Stimulated activated CD4-positive, alpha-beta T cell treated with anti-CD3 and anti-CD28 coated beads, Interleukin-1b, Interleukin-23, amount 100 ng/mL, for 1 hour (primary cell): ENCODE measurements at places on chromosomes 1 and 21.

- no peak for DNase-seq
Measured at GRCh38 chr1:201593200-201593921, 54.4 kb downstream of the NAV1 start.

DNA sequence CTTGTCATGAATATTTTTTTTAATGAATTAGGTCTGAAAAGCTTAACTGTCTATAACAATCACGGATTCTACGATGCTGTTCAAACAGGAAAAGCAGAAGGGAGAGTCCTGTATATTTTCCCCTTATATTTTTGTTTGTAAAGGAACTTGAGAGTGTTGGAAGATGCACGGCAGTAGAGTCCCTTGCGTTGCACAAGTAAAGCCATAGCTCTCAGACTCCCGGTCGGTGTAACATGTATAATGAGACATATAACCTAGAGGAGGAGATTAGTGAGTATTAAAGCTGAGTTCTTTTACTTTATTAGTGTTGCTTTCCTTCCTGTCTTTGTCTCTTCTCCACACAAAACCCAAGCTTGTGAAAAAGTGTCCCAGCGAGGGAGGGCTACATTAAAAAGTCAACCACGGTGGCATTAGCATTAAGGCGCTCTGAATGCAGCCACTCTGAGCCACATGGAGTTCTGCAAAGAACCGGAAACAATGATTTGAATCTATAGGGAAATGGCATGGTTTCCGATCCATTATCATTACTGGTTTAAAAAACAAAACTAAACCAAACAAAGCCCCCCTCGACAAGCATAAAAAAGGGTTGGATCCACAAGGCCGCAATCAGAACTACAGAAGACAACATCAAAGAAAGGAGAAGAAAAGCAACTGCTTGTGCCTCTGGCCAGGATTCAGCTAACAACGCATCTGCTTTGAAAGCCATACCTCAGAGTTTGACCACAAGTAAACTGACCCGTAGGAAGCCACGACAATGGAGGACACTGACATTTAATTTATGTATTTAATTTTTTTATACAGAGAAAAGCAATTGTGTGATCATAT, 356.8 kb downstream of the LMO4 start:
- DNase-seq: no peak

- no peak for DNase-seq
Measured at GRCh38 chr1:155717041-155717440, 28.1 kb downstream of the DAP3 start.

- DNase-seq: no peak
Measured at GRCh38 chr1:177077006-177077405, 87.5 kb downstream of the ASTN1 start.

GRCh38 chr1:166882893-166883292, 6.8 kb upstream of the TADA1 start:
- DNase-seq: no peak

- DNase-seq: no peak
Measured at GRCh38 chr1:18927082-18927653, 24.8 kb upstream of the ALDH4A1 start.

DNA sequence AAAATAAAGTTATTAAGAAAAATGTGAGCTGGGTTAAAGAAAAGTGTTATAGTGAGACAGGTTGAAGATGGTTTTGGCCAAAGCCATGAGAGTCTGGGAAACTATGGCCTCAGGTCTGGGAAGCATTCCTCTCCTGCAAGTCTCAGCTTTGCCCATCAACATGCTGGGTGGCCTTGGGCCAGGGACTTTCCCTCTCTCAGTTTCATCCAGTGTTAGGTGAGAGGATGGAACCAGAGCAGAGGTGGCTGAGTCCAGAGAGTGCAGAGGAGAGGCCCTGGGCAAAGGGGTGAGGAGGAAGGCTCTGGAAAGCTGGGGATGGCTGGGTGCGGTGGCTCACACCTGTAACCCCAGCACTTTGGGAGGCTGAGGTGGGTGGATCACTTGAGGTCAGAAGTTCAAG, 10.5 kb downstream of the PADI2 start:
- DNase-seq: no peak

DNA sequence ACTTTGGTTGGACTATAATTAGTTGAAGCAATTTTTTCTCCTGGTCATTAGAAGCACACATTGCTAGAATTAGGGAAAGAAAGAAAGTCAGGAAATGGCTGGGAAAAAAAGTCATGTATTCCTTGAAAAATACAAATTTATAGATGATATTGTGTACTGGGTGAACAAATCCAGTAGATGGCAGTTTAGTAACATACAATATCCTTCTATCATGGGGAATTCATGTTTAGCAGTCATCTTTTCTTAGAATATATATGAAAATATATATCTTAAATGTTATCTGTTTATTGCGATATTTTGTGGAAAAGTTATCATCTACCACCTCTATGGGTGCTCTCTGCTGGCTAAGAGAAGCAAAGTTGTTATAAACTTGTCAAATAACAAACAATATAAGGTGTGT, 13.1 kb upstream of the ZRANB2 start:
- no peak for DNase-seq

DNA sequence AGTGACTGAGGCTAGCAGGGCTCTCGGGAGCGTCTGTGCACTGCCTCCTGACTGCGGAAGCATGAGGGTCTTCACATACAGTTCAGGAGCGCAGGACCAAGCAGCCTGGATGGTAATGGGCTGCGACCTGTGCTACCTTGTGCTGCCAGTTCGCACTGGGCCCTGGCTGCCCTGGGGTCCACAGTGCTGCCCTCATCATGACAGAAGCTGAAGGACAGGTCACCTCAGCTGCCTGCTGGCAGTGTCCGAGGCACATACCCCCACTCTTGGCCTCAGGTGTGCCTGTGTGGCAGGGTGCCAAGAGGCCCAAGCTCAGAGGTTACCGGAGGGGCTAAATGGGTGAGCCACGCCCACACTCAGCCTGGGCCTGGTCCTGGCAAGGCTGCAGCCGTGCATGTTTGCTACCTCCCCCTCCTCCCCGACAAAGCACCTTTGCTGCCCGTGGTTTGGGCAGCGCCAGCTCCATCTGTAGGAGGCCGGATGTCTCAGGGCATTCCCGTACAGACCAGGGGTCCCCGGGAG, 4.4 kb downstream of the JMJD4 start:
- DNase-seq: no peak

DNA sequence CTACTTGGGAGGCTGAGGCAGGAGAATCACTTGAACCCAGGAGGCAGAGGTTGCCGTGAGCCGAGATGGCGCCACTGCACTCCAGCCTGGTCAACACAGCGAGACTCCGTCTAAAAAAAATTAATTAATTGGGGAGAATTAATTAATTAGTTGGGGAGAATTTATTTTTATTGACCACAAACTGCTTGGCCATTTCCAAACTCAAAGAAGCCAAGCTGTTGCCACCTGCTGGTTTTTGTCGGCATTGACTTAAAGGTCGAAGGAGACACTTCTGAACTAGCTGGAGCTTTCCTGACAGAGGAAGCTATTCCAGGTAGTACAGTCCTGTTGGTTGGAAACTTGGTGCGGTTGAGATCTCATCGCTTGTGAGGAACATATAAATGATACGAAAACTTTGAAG, 13.1 kb downstream of the MAP1LC3C start:
- no peak for DNase-seq

DNA sequence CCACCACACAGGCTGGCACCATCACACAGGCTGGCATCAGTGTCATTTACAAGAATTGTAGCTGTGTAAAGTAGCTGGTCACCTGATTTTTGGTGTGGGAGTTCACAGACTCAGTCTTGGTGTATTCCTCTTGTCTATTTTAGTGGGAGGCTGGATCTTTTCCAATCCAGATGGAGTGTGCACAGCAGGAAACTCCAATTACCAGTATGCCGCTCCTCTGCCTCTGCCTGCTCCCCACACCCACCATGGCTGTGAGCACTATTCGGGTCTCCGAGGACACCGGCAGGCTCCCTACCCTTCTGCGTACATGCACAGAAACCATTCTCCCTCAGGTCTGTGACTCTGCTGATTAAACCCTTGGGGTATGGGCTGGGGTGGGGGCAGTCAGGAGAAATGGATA, 24.2 kb downstream of the TBX19 start:
- no peak for DNase-seq

DNA sequence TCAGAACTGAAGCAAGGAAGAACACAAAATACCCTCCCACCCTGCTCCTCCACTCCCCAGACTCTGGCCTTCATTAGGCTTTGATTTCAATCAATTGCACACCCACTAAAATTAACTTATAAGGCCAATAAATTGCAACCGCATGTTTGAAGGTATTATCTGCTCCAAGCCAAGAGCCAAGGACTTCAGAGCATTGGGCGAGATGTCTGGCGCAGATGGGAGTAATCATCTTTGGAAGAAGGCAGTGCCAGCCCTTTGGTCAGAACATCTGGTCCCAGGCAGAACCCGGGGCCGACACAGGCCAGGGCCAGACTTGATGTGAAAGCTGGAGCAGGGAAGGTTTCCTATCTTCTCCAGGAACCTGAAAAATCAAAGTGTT, 60.0 kb downstream of the SLC66A1 start:
- DNase-seq: no peak

DNA sequence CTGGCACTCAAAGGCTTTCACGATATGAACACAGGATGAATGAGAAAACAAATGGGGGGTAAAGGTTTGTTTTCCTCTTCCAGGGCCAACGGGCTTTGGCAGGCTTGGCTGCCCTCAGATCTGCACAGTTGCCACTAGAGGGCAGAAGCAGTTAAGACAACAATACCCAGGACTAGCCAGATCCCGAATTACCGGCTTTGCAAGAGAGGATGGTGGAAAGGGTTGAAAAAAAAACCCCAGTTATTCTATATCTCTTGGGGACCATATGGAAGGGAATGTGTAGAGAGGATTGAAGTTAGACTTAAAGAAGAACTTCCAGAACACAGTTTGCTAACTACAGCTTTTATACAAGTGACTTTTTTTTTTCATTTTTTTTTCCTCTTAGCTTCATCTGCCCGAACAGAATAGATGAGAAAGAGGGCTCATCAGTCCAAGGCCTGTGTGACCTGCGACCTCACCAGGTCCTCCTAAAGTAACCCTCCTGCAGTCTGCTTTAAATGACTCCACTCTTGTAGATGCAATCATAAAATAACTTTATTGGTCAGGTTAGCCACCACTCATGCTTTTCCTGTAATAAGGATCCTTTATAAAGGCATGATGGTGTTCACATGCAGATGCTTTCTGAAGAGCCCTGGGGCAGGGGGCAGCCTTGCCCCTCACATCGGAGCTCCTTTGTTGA, 10.7 kb downstream of the FMOD start:
- no peak for DNase-seq

DNA sequence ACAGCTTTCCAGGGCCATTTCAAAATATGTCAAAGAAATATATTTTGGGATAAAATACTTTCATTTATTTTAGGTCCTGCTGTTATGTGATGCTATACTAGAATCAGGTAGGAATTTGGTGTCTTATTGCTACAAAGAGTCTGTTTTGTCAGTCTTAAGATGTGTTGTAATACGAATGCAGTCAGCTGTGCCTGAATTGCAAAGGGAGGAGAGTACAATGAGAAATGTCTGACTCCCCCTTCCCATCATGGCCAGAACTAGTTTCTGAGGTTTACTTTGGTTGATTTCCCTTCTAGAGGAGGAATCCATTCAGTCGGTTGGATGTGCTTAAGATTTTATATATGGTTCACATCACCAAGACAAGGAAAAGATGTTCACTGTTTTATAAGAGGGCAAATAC, 75.7 kb upstream of the TNFSF18 start:
- DNase-seq: no peak

DNA sequence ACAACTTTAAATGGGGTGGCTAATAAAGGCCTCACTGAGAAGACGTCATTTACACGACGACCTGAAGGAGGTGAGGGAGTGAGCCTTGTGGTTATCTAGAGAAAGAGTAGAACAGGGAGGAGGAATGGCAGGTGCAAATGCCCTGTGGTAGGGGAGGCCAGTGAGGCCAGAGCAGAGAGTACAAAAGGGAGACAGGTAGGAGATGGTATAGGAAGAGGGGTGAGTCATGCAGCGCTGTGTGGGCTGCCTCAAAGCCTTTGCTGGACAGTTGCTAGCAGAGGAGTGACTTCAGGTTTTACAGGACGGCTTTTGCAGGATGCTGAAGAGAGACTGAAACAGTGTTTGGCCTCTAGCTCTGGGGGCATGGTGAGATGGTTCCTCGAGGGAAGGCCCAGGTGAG, 116.0 kb downstream of the IER5 start:
- DNase-seq: no peak

DNA sequence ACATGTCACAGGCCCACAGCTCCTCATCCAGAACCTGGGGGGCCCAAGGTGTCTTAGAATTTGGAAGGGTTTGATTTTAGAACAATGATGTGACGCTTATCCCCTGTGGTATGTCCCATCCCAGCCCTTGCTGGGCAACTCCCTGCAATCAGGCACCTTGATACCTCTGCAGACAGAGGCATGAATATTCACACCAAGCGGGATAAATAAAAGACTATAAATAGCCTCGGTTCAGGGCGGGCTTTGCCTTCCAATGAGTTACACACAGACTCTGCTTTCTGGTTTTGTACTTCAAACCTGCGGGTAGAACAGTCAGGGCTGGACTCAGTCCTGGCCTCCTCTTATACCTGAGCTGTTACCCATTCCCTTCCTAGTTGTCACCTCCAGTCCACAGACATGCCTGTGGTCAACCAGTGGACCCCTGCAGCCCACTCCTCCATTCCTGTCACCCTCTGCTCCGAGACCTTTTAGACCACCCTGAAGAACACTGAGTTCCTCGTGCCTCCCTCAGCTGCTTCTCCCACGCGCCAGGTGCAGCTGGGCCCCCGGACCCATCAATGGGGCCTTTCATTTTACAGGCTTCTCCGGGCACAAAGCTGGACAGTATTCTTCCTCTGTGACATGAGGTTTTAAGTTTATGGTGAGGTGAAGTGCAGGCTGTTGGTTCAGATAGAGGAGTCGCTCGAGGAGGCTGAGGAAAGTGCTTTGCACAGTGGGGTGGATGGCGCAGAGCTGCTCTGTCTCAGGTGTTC, 120.1 kb upstream of the TNR start:
- DNase-seq: no peak
